ENCODE measurements at places on chromosomes 4 and X.

- no peak for DNase-seq
Measured at GRCh38 chrX:27591938-27592337, 1.8 kb downstream of the DCAF8L2 start.

GRCh38 chr4:67126570-67126969 is 418.7 kb downstream of the CENPC start:
- no peak for DNase-seq

DNA sequence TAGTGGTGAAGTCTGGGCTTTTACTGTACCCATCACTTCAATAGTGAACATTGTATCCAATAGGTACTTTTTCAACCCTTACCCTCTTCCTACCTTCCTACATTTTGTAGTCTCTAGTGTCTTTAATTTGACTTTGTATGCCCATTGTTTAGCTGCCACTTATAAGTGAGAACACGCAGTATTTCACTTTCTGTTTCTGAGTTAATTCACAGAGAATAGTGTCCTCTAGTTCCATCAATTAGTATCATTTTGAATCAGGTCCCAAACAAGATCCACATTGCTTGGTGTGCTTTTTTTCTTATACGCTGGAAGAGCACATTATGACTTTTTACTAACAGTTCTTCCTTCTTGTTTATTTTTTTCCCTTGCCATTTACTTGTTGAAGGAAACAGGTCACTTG is 176.0 kb upstream of the WDFY3 start:
- DNase-seq: no peak

DNA sequence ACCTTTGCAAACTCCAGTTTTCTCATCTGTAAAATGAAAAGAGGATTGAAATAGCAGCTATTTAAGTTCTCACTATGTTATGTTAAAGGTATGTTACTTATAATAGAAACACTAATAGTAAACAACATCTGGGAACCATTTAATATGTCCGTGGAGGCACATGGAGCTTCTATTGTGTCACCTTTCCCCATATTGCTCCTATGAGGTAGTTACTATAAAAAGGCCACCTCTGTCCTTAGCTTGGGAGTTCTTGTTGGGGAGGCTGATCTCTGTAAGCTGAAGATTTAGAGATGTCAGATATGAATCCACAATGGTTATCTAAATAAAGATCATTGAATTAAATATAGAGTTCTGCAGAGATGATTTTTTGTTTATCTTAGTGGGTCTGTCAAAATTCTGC is 125.2 kb downstream of the FHIP1A start:
- DNase-seq: no peak

DNA sequence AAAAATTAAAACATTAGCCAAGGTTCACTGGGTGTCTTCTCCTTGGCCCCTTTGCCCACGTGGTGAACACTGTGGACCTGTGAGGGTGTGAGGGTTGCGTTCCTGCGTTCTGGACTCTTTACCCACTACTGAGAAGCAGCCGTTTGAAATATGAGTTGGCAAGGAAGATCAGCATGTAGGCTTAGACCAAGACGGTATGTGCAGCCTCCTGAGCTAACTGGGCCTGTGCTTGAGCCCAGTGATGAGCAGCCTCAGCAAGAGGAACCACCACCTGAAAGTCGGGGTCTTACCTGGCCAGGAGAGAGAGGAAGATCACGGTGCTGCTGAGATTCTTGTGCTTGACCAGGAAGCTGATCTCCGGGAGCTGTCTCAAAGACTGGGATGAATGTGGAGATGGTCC is 19.5 kb downstream of the RGS12 start:
- no peak for DNase-seq

- no peak for DNase-seq
Measured at GRCh38 chr4:54498661-54499111, 159.1 kb upstream of the KIT start.

- DNase-seq: no peak
Measured at GRCh38 chr4:14165222-14165920, 537.8 kb upstream of the BOD1L1 start.

DNA sequence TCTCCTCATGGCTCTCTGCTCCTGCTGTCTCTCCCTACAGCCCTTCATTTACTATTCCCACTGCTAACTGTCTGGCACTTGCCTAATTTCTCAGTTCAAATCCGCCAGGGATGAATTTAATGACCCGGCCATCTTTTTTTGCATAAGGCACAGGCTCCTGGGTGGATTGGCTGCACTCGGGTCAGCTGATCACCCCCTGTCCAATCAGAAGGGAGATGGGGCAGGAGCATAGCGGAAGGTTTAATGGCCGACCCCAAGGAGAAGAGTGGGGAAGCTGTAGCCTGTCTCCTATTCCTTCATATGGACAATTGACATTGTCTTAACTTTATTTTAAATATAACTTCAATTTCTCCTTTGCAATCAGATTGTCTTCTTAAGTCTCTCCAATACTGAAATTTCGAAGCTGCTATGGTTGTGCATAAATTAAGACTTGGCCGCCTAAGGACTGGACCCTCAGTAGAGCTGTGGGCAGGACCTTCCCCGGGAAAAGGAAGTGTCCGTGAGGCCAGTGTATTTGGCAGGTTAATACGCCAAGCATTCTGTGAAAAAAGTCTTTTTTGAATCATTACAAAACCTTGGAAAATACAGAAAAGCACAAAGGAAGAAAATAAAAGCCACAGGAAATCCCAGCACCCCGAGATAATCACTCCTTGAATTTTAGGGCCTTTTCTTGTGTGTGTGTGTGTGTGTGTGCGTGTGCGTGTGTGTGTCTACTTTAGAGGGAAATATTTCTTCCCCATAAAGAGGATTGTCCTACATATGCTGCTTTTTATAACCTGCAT is 55.5 kb downstream of the SMIM20 start:
- no peak for DNase-seq

- no peak for DNase-seq
Measured at GRCh38 chr4:53706422-53707032, 115.2 kb upstream of the LNX1 start.

- DNase-seq: no peak
Measured at GRCh38 chrX:53188763-53189162, 36.2 kb downstream of the KDM5C start.

GRCh38 chr4:159722052-159722451 is 619.2 kb downstream of the RAPGEF2 start:
- no peak for DNase-seq

DNA sequence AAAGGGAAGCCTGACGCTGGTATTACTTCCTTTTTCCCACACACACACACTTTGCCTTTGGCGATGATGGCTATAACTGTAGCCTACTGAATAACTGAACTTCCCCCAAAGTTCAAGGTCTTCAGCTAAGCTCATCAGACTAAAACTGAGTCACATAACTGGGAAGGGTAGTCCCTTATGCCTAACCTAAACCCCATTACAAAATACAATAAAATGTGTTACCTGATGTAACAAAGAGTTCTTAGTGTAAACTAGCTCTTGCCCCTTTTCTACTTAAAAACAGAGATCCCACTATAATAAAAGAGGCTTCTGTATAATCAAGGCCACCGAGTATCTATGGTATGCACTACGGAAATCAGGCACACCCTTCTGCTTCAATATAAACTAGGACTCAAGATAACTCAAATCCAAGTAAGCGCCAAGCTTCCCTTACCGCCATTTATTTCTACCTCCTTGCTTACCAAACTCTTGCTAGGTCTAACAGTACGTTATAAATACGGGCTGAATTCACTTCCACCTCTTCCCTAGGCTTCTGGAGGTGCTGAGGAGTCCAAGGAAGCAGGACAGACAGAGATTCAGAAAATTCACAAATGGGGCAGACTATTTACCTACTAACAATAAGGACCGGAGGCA is 2.4 kb downstream of the OTUD4 start:
- no peak for DNase-seq

GRCh38 chr4:185235843-185236503 is 26.6 kb downstream of the SNX25 start:
- no peak for DNase-seq

- DNase-seq: no peak
Measured at GRCh38 chrX:63656871-63657580, 128.0 kb downstream of the ARHGEF9 start.

DNA sequence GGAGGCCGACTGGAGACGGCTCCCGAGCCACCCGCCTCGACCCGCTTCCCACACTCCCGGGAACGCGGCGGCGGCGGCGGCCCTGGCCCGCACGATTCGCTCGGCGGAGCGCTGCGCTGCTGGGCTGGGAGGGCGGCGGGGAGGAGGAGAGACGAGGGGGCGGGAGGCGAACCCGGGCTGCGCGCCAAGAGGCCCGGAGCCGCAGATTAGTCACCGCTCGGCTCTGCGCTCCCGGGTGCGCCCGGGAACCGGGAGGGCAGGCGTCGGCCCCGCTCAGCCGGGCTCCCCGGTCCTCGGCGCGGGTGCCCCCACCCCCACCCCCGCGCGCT is 11.2 kb upstream of the BCOR start:
- DNase-seq: peak; percentile 23

DNA sequence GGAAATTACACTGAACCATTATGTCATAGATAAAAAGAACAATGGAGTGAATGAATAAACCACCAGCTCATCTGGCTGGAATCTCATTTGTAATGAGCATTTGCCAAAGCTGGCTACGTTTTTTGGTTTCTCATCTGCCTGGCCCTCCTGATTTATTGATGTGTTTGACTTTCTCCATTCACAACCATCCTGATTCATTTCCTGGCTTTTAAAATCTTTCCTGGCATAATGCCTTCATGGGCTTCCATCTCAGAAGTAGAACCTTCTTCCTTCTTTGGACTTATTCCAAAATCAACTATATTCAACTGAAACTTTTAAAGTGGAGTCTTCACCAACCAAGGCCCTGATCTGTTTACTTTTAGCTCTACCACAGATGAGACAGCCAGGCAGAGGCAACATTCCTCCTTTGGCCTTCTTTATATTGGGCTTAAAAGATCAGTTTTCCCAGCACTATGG is 36.0 kb upstream of the ARSJ start:
- no peak for DNase-seq

DNA sequence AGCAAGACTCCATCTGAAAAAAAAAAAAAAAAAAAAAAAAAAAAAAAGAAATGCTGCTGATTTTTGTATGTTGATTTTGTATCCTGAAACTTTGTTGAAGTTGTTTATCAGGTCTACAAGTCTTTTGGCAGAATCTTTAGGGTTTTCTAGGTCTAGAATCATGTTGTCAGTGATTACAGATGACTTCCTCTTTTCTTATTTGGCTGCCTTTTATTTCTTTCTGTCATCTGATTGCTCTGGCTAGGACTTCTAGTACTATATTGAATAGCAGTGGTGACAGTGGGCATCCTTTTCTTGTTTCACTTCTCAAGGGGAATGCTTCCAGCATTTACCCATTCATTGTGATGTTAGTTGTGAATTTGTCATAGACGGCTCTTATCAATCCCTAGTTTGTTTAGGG is 334.4 kb downstream of the SPRY1 start:
- no peak for DNase-seq

GRCh38 chr4:73523126-73523525 is 41.6 kb downstream of the AFM start:
- no peak for DNase-seq

DNA sequence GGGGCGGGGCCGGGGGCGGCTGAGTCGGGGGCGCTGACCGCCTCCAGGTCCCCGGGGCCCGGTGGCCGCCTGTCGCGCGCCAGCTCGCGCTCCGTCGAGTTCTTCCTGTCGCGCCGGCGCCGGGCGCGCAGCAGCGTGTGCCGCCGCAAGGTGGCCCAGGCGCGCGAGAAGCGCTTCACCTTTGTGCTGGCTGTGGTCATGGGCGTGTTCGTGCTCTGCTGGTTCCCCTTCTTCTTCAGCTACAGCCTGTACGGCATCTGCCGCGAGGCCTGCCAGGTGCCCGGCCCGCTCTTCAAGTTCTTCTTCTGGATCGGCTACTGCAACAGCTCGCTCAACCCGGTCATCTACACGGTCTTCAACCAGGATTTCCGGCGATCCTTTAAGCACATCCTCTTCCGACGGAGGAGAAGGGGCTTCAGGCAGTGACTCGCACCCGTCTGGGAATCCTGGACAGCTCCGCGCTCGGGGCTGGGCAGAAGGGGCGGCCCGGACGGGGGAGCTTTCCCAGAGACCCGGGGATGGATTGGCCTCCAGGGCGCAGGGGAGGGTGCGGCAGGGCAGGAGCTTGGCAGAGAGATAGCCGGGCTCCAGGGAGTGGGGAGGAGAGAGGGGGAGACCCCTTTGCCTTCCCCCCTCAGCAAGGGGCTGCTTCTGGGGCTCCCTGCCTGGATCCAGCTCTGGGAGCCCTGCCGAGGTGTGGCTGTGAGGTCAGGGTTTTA is 1.5 kb downstream of the ADRA2C start:
- no peak for DNase-seq

DNA sequence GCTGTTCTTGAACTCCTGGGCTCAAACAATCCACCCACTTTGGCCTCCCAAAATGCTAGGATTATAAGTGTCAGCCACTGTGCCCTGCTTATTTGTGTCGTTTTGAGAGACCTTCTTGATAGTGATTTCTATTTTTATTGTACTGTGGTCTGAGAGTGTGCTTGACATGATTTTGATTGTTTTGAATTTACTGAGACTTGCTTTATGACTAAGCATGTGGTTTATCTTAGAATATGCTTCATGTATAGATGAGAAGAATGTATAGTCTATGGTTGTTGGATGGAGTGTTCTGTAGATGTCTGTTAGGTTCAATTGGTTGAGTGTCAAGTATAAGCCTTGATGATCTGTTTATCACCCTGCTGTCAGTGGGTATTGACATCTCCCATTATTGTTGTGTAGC is 789.3 kb downstream of the IL1RAPL1 start:
- no peak for DNase-seq

DNA sequence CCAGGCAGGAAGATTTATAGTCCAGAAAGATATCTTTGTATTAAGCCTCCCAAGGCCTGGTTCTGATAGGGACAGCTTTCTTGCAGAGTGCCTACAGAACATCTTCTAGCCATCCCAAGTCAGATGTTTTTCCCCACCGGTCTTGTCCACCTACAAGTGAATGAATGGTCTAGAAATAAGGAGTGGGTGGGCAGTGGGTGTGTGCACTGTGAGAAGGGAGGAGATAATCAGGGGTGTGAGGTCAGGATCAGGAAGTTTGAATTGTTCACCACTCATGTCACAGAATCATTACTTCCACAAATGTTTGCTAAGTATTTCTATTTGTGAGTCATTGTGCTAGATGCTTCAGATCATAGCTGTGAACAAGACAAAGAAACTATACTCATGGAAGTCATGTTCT is 332.6 kb downstream of the NKX6-1 start:
- no peak for DNase-seq

DNA sequence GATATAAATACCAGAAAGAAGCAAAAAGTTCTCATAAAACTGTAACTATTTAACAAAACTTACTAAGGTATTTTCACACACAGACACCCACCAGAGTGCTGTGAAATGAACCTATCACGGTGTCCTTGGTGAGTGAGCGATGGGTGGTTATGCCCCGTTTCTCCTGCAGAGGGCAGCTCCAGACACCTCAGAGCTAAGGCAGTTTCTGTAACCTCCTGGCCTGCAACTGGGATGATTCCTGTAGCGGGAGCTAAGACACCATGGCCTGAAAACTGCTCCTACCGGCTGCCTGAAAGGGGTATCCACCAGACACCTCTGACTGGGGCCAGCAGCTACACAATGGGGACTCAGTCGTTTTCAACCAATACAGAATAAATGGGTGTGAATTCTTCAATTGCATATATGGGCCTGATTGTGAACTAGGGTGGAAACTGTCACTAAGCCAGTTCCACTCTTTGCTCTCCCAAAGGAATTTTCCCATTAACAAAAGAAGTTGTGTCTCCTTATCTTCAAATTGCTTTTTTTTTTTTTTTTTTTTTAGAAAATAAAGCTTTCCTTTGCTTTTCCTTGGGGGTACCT is 2375.8 kb upstream of the TENM3 start:
- DNase-seq: peak; percentile 17

Data from amygdala (tissue), 56 donors.